ENCODE measurements at places on chromosomes 4 and X. TPM values are rescaled to one million over a fixed set of nuclear protein-coding genes. Genes with fewer than 3 reads are reported as not detected.

The TMEM47 gene
- 11.9 TPM for total RNA-seq

The PAK3 gene
- total RNA-seq, result 4.0 TPM

The MAGEA12 gene
- not detected for total RNA-seq

The WAS gene
- 1.1 TPM for total RNA-seq

The TKTL1 gene
- not detected for total RNA-seq

The ARMCX2 gene
- total RNA-seq, result 26.9 TPM

The RBPJ gene
- 26.8 TPM for total RNA-seq

The SLC2A9 gene
- total RNA-seq, result 163 TPM

The PRKG2 gene
- 2.4 TPM for total RNA-seq

The XAGE1A gene
- total RNA-seq, result not detected

The FGFR3 gene
- total RNA-seq, result 0.67 TPM

The BEX3 gene
- total RNA-seq, result 93.4 TPM

The MEPE gene
- total RNA-seq, result not detected

The TEX11 gene
- total RNA-seq, result not detected

The GRIA3 gene
- total RNA-seq, result not detected

The TRAM1L1 gene
- total RNA-seq, result 2.8 TPM

The PNCK gene
- 1.5 TPM for total RNA-seq

The HAUS3 gene
- 9.2 TPM for total RNA-seq

The FSTL5 gene
- total RNA-seq, result not detected

The GIMD1 gene
- total RNA-seq, result not detected

The AMER1 gene
- 2.3 TPM for total RNA-seq

The NAAA gene
- 21.3 TPM for total RNA-seq

The ARHGAP6 gene
- total RNA-seq, result not detected

The CDK16 gene
- total RNA-seq, result 163 TPM

The MAGEC2 gene
- not detected for total RNA-seq

The SPANXA1 gene
- total RNA-seq, result not detected

The GAB3 gene
- total RNA-seq, result 0.78 TPM

The MYOZ2 gene
- not detected for total RNA-seq

The ARAP2 gene
- 25.2 TPM for total RNA-seq

The JADE1 gene
- total RNA-seq, result 6.0 TPM

The MAOB gene
- 0.12 TPM for total RNA-seq

The MUC7 gene
- total RNA-seq, result not detected

The AGA gene
- total RNA-seq, result 49.3 TPM

The XG gene
- 2.2 TPM for total RNA-seq

All from mammary epithelial cell (primary cell).